ENCODE measurements at places on chromosomes 7 and 10.

DNA sequence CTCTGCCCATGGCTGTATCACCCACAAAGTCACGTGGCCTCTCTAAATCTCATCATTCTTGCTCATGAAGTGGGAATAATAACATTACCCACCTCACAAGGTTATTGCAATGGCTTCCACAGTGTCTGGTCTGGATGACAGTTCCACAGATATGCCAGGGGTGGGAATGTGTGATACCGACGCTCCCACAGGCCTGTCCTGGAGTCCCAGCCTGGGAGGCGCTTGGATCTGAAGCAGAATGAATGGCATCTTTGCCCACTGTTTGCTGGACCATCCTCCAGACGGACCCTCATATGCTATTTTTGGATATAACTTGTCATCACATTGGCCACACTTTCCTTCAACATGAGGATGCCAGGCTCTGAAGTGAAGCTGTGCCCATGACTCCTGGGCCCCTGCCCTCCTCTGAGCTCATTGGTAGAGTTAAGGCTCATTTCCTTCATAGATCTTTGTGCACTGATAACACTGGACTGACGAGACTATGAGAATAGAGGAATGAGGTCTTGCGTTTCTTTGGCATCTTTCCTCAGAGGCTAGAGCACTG lies 279.8 kb upstream of the ZNF32 start:
- DNase-seq = no peak

DNA sequence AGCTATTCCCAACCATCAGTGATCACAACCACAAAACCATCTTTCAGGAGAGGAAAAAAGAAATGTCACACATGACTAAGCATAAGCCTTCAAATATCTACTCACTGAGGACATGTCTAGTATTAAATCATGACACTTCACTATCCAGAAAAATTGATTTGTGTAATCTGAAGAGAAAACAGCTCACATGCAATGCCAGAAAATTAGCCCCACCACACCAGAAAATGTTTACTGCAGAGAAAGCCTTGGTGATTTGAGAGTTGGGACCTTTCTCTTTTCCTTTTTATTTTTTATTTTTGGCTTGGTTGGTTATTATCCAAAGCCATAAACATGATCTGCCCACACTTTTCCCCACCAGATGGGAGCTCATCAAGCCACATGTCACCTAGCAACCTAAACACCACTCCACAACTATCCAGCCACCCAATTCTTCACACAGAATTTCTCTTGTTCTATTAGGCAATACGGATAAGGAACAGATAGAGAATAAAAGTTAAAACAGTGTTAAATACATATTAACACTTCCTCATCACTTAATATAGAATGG lies 3.1 kb downstream of the PARD3 start:
- DNase-seq = no peak

DNA sequence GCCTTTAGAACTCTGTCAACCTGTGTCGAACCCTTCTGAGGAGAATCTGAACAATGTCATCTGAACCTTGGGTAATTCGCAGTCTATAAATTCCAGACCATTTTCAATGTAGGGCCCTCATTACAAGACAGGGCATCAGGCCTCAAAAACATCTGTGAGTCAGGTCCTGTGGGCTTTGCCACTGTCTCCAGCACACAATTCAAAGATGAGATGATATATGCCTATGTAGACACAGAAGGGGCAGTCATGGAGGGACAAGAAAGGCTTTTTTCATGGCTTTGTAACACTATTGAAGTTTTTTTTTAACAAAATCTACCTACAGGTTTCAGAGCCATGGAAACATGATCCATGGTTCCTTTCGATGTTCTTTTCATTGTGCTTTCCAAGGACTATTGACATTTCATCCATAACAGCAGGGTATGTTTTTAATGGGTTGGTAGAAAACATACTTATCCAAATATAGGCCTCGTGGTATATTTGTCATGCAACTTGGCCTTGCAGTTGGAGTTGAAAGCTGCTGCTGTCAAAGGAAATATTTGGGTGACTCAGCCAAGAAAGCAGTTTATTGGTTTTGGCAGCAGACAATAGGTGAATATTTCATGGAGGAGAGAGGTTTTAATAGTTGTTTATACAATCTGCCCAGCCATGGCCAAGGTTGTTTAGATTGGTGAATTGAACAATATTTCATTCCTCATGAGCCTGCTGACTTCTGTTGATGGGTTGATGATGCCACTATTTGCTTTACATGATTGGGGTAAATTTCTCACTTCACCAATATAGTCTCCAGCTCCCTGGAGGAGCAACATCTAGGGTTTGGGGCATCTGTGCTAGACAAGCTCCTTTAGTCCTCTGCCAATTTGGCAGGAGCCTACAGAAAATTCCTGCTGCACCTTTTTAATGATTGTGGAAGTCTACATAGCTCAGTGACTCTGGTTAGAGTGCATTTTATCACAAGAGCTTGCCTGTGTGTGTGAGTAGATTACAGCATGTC lies 158.4 kb upstream of the TMEM72 start:
- DNase-seq = no peak

DNA sequence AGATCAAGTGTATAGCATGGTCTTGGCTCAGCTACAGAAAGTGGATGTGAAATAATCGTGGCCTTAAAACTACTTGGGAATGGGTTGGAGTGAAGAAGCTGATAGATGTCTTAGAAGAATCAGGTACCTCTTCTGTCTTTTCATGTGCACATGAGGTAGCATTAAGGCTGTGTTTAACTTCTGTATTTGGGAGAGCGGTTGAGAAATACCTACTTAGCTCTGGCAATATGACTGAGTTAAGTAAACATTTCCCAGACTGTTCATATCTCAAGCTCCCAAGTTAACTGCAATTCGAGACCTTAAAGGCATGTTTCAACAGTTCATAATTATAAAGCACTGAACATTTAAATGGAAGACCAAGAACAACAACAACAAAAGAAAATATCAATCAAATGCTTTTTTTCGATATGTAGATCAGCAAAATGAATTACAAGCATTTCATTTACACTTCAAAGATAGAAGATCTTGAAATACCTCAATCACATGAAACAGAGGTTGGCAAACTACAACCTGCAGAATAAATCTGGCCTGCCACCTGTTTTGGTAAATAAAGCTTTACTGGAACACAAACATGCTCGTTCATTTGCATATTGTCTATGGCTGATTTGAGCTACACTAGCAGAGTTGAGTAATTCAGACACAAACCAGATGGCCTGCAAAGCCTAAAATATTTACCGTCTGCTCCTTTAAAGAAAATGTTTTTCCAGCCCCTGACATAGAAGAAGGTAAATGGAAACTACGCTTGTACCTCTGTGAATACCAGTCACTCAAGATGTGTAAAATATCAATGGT lies 337.1 kb upstream of the GLI3 start:
- DNase-seq = no peak

- DNase-seq = no peak
Observed at GRCh38 chr7:26153241-26153822, 1.3 kb downstream of the NFE2L3 start.

- DNase-seq = no peak
Observed at GRCh38 chr7:81410471-81411117, 359.3 kb downstream of the HGF start.

Data from esophagus squamous epithelium (tissue), 5 donors.